ENCODE measurements at places on chromosomes 11 and 22.

GRCh38 chr11:73413256-73413655 is 37.1 kb downstream of the RELT start:
- DNase-seq: no peak

GRCh38 chr22:28574159-28574788 is 105.4 kb downstream of the TTC28 start:
- DNase-seq: no peak

GRCh38 chr22:43823353-43823908 is 11.3 kb upstream of the EFCAB6 start:
- no peak for DNase-seq

- DNase-seq: no peak
Observed at GRCh38 chr11:109521571-109522086, 99.6 kb downstream of the C11orf87 start.

GRCh38 chr11:68408512-68408911 is 52.0 kb upstream of the PPP6R3 start:
- no peak for DNase-seq

- DNase-seq: no peak
Observed at GRCh38 chr22:41410311-41410751, 28.6 kb downstream of the TEF start.

DNA sequence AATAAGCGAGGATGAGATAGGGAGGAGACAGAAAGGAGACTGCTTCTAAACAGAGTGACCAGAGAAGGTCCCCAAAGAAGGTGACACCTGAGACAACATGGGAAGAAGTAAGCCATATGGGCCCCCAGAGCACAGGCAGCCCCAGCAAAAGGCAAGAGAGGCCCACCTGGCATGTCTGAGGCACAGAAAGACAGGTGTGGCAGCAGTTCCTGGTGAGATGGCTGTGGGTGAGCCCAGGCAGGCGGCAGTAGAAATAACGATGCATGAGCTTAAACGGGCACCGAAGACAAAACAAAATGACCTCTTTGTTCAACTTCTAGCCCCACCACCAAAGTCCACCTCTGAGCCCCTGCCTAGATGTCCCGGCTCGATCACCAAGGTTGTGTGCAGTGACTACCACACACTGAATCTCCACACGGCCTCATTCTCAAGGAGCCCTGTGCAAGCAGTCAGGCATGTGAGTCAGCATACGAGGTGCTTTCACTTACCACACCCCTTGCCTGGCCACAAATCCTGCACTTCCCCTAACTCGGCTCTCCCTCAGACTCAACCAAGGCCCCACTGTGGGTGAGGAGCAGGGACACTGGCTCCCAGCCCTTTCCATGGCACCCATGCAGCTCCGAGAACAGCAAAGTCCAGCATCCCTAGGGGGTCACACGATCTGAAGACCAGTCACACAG is 77.6 kb downstream of the PACSIN2 start:
- DNase-seq: no peak

DNA sequence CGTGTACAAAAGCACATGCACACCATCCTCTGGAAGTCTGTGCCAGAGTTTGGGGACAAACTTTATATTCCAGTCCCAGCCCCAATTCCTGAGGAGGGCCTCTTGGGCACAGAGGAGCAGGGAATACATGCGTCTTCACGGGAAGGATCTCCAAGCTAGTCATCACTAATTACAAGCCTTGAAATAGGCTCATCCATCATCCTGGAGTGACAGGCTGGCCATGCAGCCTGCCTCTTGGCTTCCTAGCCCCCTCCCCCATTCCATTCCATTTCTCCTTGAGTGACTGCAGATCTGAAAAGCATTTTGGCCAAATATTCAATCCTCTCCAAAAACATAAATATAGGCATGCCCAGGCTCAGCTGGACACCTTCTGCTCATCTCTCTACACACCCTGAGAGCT is 24.8 kb downstream of the SERPING1 start:
- DNase-seq: no peak

DNA sequence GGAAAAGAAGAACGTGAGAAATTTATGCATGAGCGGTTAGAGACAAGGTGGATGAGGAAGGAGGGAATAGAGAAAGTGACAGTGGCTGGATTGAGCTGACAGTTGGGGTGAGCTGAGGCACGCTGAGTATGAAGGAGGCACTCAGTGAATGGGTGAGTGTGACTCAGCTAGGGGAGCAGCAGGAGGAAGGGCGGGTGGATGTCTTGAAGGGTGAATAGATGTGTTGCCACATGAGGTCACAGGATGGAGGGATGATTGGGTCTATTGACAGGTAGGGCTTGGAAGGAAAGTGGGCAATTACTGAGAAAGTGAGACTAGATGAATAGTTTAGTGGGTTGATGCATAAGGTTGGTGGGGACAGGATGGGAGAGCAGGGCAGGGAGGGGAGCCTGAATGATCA is 8.0 kb downstream of the IFITM10 start:
- DNase-seq: no peak

DNA sequence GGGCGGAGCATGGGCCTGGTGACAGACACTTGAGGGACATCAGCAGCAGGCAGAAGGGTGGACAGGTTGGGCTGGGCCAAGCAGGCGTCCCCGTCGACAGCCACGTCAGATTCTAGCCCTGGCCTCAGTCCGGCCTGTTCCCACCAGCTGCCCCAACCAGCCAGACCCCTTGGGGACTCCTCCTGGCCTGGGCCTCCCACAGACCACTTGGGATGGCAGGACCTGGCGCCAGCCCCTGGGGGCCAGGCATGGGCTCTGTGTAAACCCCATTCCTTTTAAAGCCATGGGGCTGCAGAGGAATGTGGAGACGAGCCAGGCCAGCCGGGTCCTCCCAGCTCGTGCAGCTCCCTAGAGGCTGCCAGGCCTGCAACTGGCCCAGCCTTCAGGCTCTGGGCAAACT is 4.7 kb upstream of the SUSD2 start:
- DNase-seq: no peak

DNA sequence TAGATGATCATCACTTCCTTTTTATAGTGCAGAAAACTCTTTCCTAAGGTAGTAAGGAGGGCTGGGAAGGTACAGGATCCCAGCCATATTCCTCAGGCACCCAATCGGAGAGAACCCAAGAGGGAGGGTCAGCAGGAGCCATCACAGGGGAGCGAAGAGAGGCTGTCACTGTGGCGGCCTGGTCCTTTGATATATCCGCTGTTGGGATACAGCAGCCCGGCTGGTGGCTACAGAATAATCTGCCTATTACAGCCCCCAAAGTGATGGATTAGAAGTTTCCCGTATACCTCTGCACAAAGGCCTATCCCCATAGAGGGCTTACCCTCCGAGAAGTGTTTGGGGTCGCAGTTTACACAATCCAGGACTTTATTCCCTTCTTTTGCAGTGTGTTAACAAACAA is 48.5 kb downstream of the OR4D9 start:
- DNase-seq: no peak

GRCh38 chr22:18060646-18061620 is 16.9 kb upstream of the PEX26 start:
- no peak for DNase-seq

DNA sequence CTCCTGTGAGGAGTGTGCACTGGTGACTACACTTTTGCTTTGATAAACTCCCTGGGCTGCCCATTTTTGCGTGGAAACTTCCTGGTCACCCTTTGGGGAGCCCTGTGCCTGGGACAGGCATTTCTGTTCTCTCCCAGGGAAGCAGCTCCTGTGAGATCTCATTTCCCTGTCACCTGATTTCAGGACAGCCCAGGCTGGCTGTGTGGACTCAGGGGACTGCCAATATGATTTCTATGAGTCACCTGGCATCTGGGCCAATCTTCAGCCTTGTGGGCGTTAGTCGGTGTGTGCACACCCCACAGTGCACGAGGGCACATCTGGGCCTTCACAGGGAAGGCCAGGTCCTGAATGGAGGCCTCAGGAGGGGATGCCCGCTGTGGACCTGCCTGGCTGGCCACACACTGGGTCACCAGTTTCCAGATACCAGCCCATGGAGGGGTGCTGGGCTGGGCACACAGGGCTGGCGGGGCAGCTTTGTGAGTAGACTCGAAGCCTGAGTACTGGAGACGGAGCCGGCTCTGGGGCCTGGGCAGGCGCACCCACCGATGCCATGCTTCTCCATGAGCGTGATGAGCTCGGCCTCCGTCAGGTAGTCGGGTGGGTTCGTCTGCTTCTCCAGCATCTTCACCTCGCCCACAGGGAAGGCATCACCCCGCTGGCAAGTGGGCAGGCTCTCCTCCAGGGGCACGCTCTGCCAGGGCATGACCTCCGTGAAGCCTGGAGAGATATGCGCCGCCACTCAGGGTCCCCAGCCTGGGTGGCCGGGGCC is 9.4 kb upstream of the PPM1F start:
- no peak for DNase-seq

DNA sequence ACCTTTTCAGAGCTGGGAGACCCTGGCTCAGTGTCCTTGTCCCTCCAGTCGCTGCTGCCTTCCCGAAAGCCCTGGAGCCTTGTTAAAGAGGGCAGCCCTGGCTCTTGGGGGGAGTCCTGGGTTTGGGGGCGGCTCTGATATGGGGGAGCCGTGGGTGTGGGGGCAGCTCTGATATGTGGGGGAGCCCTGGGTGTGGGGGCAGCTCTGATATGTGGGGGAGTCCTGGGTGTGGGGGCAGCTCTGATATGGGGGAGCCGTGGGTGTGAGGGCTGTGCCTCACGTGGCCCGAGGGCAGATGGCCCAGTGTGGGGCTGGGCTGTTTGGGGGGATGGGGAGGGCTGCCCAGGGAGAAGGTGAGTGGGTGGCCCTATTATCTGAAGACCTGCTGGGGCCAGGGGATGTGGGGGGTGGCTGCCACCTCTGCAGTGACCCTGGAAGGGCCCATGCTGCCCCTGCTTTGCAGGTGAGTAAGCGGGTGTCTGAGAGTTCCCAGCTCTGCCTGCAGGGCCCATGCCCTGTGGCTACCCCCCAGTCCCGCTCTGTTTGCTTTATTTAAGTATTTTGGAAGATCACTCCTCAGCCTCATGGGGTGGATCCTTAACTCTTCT is 30.9 kb upstream of the GRAMD4 start:
- DNase-seq: no peak

- no peak for DNase-seq
Observed at GRCh38 chr11:128789497-128790150, 77.5 kb downstream of the KCNJ1 start.

DNA sequence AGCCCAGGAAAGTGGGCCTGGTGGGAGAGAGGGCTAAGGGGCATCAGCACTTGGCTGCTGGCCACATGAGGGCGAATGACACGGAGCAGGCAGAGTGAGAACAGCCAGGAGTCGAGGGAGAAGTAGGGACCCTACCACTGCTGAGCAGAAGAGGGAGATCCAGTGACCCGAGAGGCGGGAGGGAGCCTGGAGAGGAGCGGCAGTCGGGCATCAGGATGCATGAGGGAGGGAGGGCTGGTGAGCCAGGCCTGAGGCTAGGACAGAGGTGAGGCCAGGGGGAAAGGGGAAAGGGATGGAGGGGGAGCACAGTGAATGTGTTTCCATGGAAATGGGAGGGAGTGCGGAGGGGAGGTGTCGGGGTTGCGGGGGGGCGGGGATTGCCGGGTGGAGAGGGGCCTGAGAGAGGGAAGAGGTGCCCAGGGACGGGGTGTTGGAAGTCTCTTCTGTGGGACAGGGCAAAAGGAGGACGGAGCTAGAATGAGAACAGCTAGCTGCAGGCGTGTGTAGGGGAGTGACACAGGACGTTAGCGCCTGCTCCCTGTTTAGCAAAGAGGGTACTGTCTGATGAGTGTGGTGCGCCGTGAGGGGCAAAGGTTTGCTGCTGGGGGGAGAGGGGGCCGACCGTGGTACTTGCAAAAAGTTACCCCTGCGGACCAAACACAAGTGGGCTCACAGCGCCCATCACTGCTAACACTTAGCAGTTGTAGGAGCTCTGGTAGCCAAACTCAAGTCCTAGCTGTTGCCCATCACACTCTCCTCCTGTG is 37.1 kb upstream of the WNT11 start:
- no peak for DNase-seq

GRCh38 chr22:45709060-45709739 is 37.6 kb downstream of the ATXN10 start:
- no peak for DNase-seq

- no peak for DNase-seq
Observed at GRCh38 chr11:45512471-45513148, 152.8 kb downstream of the CHST1 start.

- DNase-seq: no peak
Observed at GRCh38 chr22:37406441-37407235, 20.6 kb downstream of the ELFN2 start.

GRCh38 chr22:44927463-44928135 is 82.2 kb downstream of the PHF21B start:
- no peak for DNase-seq

DNA sequence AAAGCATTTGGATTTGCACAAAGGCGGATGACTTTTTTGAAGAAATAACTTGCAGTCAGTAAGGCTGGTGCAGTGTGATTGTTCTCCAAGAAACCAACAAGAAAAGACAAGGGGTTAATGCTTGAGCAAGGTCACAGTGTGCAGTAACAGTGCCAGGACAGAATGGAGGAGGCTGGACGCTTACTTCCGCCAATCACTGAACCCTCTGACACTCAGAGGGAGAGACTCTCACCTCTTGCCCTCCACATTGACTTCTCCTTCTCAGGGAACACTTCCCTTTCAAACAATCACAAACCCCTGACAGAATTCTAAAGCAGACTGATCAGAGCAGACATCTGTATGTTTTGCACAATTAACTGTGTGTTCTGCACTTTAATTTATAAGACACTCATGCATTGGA is 228.4 kb downstream of the BLID start:
- DNase-seq: no peak

DNA sequence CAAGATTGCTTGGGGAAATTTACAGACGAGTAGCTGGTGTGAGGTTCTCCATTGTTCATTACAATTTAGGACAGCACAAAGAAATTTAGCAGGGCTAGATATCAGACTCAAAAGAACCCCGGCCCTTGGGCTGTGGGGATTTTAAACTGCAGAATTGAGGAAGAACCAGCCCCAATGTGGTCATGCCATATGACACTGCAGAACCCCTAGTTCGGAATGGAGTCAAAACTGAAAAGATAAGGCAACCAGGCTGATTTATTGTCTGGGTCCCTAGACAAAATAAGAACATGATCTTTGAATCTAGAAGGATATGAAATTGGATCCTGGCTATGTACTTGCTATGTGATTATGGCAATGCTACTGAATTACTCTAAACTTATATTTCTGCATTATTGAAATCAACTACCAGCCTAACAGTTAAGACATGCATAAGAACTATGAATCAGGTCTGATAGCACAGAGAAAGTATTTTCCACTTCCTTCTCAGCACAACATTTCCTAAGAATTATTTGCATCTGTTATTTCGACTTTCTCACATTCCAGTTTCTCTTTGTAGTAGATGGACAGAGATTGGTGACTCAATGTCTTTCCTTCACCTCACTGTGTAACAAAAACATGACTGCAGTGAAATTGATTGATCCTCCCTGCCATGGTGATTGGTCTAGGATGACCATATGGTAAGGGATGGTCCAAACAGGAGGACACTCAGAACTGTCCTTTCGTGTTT is 13.2 kb downstream of the MMP3 start:
- DNase-seq: no peak

All from activated CD4-positive, alpha-beta T cell treated with anti-CD3 and anti-CD28 coated beads for 24 hours (primary cell).